ENCODE measurements at places on chromosomes 11 and 22. TPM values are rescaled to one million over a fixed set of nuclear protein-coding genes. Genes with fewer than 3 reads are reported as not detected.
A peak's percentile ranks its signal among the peaks of the same experiment; 100 is the strongest.

DNA sequence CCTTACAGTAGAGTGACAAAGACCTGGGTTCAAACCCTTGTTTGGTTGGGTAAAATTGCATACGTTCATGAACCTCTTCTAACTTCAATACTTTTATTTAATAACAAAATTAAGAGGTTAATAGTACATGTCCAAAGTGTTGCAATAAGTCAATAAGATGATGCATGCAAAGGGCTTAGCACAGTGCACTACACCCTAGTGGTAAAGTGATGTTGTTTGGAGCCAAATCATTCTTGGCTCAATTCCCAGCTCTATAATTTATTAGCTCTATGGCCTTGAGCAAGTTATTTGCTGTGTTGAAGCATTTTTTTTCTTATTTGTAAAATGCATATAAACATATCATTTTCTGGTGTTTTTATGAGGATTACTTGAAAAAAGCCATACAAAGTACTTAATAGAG, 945.3 kb downstream of the LRRC4C start:
- DNase-seq: no peak
- H3K27me3 ChIP-seq: no peaks in the 10 kb centered on the region
- no peak overlapping the region for H3K4me3 ChIP-seq

DNA sequence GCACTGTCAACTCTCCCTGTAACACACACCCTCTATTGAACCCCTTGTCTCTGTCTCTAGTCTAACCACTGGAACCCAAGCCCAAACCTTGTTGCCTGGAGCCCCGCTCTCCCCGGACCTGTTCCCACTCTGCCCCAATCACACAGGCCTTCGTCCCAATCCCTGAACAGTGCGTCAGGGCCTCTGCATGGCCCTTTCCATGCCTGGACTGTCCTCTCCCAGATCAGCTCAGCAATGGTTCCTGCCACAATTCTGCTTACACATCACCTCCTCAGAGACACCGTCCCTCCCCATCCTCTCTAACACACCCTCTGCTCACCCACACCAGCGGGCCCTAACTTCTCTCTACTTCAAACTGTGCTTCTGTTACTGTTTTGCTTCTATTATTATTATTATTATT, 1.5 kb downstream of the TREH start:
- no peak for DNase-seq
- no peaks in the 10 kb centered on the region for H3K27me3 ChIP-seq
- no peaks in the 10 kb centered on the region for H3K36me3 ChIP-seq
- peak overlapping the region; percentile 54 for H3K27ac ChIP-seq
- H3K4me3 ChIP-seq: peak overlapping the region; percentile 39

- H3K4me3 ChIP-seq: no peak overlapping the region
- H3K27me3 ChIP-seq: no peaks in the 10 kb centered on the region
These were observed 8.4 kb downstream of the PPME1 start for GRCh38 chr11:74179234-74180052.

The PIM3 gene
- polyA plus RNA-seq: 35.7 TPM

- no peak overlapping the region for H3K27ac ChIP-seq
- no peaks in the 10 kb centered on the region for H3K27me3 ChIP-seq
- DNase-seq: no peak
- no peak overlapping the region for H3K4me3 ChIP-seq
These were observed 164.4 kb downstream of the BRD1 start for GRCh38 chr22:49663311-49663711.

DNA sequence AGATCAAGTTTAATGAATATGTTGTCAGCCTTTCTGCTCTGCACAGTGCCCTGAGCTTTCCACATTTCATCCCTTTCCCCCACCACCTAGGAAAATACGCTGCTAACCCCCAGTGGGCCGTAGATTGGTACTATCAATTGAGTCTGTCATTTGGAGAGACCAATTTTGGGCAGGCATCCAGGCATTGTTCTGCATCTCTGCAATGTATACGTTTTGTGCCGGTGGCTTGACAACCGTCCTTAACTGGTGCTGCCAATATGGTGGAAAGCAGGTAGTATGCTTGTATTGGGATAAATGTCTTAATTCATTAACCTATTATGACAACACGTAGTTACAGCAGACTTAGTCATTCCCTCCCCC, 1.3 kb downstream of the ELMOD1 start:
- no peak for DNase-seq
- peaks cover 6% of the 10 kb centered on the region for H3K27me3 ChIP-seq
- H3K27ac ChIP-seq: no peak overlapping the region
- no peaks in the 10 kb centered on the region for H3K36me3 ChIP-seq
- no peak overlapping the region for H3K4me3 ChIP-seq
- H3K4me1 ChIP-seq: peaks cover 8% of the 10 kb centered on the region

DNA sequence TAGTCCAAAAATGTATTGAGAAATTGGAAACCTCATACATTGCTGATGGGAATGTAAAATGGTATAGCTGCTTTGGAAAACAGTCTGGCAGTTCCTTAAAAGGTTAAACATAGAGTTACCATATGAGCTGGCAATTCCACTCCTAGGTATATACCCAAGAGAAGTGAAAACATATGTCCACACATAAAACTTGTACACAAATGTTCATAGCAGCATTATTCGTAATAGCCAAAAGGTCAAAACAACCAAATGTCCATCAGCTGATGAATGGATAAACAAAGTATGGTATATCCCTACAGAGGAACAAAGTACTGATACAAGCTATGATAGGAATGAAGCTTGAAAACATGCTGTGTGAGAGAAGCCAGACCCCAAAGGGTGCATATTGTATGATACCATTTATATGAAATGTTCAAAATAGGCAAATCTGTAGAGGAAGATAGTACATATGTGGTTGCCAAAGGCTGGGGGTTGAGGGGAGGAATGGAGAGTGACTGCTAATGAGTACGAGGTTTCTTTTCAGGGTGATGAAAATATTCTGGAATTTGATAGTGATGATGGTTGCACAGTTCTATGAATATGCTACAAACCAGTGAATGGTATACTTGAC, 85.8 kb downstream of the ZBTB16 start:
- H3K27me3 ChIP-seq: no peaks in the 10 kb centered on the region
- H3K4me3 ChIP-seq: no peak overlapping the region
- no peak for DNase-seq
- no peak overlapping the region for H3K27ac ChIP-seq

All from small intestine (tissue), 16 donors.